Astrocyte of the spinal cord (primary cell): ENCODE measurements at places on chromosomes 1 and 21.

GRCh38 chr1:246454655-246455054, 52.4 kb downstream of the SMYD3 start:
- DNase-seq: no peak

DNA sequence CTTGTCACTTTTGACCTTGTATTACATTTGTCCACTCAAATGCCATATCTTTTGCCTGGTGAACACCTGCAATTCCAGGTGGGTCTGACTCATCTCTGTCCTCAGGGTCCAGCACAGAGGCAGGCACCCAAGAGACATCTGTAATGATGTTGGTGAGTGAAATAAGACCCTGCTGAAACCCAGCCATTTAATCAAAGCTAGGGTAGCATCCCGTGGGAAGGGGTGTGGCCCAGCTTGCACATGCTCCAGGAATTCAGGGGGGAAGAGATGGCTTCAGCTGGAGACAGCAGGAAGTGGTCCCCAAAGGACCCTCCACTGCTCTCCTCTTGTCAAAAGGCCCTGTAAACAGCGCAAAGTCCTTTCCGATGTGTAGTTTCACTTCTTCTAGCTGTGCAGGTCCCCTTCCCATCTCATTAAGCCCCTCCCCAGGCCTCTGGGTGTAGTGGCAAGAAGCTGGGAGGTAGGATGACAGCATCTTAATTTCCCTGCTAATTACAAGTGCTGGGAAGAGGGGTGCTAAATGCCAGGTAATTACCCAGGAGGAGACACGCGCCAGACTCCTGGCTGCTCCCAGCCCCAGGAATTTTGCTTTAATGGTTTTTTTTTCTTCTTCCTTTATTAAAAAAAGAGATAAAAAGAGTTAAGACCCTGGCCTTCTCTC, 54.4 kb upstream of the TRABD2B start:
- DNase-seq: no peak

DNA sequence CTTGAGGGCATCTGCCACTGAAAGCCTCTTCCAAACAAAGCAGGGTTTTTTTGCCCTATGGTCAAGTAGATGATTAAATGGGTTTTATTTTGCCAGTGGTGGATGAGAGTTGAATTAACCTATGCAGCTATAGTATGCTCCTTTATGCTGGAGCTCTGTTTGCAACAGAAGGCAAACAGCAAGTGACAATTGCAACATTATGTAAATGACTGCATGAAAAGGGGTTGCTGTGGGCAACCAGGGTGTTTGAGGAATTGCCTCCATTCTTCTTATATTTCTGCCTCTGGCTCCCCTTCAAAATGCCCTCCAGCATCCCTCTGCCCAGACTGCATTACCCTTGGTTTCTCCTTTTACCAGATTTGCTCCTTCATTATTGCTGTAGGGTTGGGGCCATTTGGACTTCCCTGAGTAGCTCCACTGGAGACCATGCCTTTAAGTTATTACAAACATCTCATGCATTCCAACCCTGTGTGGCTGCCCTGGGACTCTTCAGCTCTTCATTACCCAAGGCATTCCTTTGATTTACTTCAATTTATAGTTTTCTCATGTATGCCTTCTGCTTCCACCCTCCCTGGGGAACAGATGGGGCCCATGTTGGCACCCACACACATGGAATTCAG, 398.4 kb downstream of the PRDM2 start:
- no peak for DNase-seq

DNA sequence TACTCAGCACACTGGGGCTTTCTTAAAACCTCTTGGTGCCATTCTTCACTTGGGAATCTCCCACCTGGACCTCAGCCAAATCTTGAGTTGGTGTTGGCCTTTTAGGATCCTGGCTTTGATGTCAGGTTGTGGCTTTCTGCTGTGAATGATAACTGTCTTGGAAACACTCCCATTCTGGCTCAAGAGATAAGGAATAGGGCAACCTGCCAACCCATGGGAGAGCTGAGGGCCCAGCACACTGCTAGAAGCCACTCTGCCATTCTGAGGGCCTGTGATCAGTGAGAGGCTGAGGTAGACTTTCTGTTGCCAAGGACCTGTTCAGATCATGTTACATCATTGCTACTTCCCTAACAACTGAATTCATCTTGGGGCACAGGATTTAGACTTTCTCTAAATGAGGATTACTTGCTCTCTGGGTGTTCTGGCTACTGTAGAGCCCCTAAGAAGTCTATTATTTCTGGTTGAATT, 45.8 kb downstream of the TTC39A start:
- peak; percentile 28 for DNase-seq

DNA sequence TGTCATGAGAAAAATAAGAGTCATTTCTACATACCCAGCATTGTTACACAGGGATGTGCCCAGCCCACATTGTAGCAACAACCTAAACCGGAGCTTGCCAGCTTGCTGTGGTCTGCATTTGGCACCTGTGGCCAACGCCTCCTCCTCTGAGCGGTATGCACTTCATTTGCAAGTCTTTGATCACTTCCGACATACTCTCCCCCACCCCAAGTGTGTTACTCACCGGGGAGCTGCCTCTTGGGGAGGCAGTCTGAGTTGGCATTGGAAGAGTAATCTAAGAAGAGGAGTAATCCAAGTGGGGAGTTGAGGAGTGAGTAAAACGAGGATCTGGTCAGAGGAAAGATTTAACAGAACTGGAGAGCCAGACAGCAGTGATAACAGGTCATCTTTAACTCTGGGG, 3.8 kb downstream of the BCL9 start:
- peak; percentile 84 for DNase-seq

DNA sequence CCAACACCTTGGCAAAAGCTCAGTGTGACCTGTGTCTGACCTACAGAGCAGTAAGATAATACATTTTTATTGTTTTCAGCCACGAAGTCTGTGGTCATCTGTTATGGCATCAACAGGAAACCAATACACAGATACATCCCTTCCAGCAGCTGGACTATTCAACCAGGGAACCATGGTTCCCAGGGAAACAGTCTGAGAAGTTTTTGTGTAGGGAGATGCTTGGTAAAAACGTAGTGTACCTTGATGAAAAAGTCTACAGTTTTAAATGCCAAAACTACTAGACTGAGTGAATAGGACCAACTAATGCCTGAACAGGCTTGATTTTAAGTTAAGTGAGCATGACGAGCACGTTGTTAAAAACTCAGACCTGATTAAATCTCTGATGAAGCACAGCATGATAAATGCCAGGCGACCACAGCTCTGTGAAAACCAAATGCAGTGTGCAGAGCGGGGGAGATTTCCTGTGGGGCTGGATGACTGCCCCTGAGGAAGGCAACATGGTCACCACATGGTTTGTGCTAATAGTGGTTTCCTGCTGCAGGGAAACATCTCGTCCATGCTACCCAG, 228.9 kb downstream of the TNR start:
- DNase-seq: peak; percentile 78

- no peak for DNase-seq
These were observed 25.8 kb upstream of the IFNGR2 start for GRCh38 chr21:33377221-33377920.

- no peak for DNase-seq
These were observed 56.3 kb downstream of the KCNAB2 start for GRCh38 chr1:6101826-6102531.

DNA sequence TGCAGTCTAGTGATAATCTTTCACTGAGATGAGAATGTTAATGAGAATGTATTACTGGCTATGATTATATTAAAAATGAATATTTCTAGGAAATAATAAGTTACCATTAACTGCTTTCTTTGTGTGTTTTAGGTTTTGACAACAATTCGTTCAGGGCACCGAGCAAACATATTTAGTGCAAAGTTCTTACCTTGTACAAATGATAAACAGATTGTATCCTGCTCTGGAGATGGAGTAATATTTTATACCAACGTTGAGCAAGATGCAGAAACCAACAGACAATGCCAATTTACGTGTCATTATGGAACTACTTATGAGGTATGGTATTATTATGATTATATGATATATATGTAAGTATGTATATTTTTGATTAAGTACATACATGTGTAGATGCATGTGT, 37.8 kb upstream of the MPC2 start:
- DNase-seq: no peak

DNA sequence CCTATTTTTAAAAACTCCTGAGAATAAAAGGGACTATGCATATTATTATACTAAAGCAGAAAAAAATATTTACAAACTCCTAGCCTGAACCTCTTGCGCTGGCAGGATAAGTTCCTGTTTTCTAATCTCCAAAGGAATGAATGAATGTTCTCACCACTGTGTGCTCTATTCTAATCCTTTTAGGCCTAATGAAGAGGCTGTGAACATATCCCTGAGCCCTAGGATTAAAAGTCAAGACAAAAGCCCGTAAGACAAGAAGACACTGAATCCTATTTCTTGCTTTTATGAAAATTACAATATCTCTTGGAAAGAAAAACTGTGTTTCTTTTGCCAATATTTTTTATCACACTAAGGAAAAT, 317.5 kb downstream of the HHAT start:
- DNase-seq: no peak

GRCh38 chr1:165882168-165882837, 54.9 kb downstream of the UCK2 start:
- DNase-seq: no peak

DNA sequence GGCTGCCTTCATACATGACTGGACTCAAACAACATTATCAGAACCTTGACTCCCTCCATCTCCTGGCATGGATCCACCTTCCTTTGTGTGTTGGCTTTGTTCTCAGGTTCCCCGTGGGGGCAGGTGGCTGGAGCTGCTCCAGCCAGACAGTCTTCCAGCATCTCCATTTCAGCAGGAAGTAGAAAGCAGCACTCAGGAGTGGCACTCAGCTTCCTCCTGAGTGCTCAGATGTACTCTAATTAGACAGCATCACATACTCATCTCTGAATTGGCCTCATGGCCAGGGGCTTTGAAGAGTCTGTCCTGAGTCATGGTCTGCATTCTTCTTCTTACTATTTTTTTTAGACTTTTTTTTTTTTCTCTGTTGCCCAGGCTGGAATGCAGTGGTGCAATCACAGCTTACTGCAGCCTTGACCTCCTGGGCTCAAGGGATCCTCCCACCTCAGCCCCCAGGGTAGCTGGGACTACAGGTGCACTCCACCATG, 27.9 kb downstream of the OVAAL start:
- DNase-seq: peak; percentile 61

DNA sequence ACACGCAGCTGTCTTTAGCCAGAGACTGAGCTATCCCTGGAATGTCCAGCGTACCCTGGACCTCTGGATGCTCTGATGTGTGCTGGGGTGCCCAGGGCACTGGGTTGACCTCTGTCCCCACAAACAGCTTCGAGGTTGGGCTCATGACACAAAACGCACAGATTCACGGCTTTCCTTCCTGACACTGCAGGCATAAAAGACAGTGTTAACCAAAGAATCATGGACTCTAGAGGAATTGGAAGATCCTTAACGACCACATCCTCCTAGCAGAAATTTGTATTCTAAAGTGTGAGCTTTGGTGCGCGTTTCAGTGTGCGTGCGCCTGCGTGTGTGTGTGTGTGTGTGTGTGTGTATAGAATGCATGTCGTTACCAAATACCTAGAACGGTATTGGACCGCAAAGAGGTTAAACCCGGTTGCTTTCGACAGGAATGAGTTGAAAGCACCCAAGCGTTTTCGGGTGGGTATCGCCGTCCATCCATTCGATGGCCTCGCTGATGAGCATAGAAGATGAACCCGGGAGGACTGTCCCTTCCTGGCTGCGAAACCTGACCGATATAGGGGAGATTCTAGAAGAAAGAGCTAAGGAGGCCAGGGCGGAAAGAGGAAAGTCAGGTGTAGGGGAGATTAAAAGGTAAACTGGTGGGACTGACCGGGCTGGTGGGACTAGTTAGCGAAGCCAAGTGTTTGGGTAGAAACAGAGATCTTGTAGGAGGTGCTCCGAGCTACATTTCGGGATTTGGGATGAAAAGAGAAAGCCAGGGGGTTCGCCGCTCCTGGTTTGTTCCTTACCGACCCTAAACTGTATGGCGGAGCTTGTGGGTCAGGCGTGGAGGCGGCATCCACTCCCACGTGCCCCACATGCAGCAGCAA, 6.8 kb upstream of the LHX9 start:
- no peak for DNase-seq

- DNase-seq: no peak
These were observed 76.5 kb downstream of the BCAR3 start for GRCh38 chr1:93605026-93605568.

- DNase-seq: no peak
These were observed 194.6 kb downstream of the SLC45A1 start for GRCh38 chr1:8512504-8512903.

DNA sequence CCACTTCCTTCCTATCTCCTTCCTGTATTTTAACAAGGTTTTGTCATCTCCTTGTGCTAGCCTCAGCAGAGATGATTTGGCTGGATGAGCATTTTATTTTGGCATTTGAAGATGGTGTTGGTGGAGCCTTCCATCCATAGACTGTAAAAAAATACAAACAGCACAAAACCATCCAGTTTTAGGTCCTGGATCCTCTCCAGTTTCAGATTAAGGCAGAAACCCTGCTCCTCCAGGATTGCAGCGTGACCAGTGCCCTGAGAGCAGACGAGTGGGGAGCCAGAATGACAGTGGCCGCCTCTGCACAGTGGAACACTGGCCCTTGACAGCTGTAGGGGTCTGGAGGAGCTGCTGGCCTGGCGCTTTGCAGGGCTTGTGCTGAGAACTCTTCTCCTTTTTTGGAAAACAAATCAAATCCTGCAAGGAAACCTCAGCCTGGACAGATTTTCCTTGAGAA, 72.2 kb upstream of the GADD45A start:
- no peak for DNase-seq

- no peak for DNase-seq
These were observed 72.3 kb downstream of the PLPP3 start for GRCh38 chr1:56506951-56507491.

DNA sequence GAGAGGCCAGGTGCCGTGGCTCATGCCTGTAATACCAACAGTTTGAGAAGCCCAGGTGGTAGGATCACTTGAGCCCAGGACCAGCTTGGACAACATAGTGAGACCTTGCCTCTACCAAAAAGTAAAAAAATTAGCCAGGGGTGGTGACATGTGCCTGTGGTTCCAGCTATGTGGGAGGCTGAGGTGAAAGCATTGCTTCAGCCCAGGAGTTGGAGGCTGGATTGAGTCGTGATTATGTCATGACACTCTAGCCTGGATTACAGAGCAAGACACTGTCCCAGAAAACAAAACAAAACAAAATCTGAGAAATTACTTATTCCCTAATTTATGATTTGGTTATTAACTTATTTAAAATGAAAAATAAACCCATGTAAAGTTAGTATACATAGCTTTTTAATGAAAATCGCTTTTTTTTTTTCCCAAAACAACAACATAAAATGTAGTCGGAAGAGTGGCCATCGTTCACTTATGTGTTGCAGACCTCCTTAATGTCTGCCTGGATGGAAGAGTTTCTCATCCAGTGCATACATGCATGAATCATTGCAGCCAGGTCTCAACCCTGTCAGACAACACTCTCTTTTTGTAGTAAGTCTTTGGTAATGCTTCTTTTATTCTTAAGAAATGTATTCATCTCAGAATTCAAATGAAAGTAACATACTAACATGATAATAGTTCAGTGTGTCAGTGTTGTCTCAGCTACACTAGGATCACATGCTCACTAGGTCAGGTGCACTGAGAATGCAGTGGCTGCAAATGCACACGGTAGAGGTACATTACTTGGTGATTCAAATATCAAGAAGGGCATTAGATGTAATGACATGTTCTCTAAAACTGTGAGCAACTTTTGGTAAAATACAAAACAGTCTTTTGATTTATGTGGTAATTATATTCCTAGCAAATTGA, 28.0 kb downstream of the ITSN1 start:
- DNase-seq: no peak

GRCh38 chr1:194903524-194903923, 1704.7 kb downstream of the KCNT2 start:
- no peak for DNase-seq

- peak; percentile 28 for DNase-seq
These were observed 244.1 kb upstream of the IRF2BP2 start for GRCh38 chr1:234853906-234854644.

GRCh38 chr1:42961312-42962091, 2.8 kb upstream of the SLC2A1 start:
- no peak for DNase-seq

GRCh38 chr1:26358411-26359384, 4.8 kb upstream of the CRYBG2 start:
- DNase-seq: no peak
